Fibroblast of skin of left quadriceps (primary cell): ENCODE measurements at places on chromosomes 11 and 22.
A peak's percentile ranks its signal among the peaks of the same experiment; 100 is the strongest.

- DNase-seq, result no peak
Observed at GRCh38 chr11:118921929-118922744, 3.6 kb downstream of the BCL9L start.

GRCh38 chr11:6655020-6655789 is 404 bp downstream of the DCHS1 start:
- no peak for DNase-seq

DNA sequence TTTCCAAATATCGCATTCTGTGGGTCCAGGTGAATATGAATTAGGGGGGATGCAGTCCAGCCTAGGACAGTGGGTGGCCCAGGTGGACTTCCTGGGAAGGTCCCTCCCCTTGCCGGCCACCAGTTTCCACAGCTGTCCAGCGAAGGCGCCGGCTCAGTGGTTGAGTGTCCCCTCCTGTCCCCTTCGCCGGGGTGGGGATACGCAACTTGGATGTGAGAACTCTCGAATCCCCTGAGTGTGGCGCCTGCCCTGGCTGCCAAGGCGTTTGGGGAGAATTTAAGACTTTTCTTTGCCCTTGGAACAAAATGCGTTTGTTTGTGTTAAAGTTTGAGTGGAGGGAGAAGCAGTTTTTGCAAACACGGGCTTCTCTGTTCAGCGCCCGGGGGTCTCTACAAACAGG is 123.7 kb downstream of the KCNQ1OT1 start:
- DNase-seq, result no peak

DNA sequence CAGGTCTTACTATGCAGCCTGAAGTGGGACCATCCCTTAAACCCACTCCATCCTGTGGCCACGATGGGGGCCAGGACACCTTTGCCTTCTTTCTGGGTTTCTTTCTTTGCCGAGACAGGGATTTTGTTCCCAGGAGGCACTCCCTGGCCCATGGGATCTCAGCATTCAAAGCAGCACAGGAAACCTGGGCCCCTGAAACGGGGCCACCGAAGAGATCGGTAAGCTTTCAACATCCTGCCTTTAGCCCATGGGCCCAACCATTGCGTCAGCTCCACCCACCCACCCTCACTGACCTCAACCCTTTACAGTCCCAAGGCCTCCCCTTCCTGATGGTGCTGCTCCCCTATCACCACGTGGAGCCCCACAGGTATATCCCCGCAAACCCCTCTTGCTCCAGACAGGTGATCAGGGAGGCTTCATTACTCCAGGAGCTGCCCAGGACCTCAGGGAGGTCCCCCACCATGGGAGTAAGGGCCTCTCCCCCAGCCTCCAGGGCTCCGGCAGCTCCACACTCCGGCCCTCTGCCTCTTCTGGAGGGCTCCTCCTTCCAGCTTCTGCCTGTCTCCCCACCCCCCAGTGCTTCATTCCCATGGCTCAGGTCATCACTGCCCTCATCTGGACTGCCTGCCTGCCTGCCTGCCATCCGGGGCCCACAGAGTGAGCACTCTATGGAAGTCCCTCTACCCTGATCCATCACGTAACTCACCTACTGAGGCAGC is 42.0 kb upstream of the TUB start:
- no peak for DNase-seq

- DNase-seq, result no peak
Observed at GRCh38 chr11:61021661-61022212, 50.3 kb downstream of the CD6 start.

- DNase-seq, result no peak
Observed at GRCh38 chr22:42412744-42413333, 19.4 kb downstream of the NFAM1 start.

- DNase-seq, result peak; percentile 86
Observed at GRCh38 chr11:63938479-63939396, at the start of gene NAA40. Gene NAA40, plus strand, starts transcription at chr11:63939002. Its CDS starts 95 bp downstream, at chr11:63939097.

GRCh38 chr11:82076126-82076525 is 657.5 kb downstream of the FAM181B start:
- DNase-seq, result no peak

DNA sequence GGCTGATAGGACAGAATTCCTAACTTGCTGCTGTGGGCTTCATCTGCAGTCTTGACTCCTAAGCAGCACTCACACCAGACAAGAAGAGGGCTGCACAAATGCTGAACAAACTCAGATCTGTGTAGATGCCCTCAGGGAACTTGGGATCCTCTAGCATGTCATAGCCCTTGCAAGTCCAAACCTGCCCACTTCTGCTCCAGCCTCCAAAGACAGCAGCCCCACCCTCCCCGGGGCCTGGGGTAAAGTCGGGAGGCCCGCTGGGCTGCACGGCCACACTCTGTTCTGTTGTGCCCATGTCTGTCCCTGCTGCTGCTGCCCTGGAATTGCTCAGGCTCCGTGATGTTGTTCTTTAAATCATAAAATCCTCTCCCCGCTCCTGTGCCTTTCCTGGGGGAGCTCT is 28.3 kb downstream of the DRD2 start:
- no peak for DNase-seq

- DNase-seq, result no peak
Observed at GRCh38 chr22:29269230-29269604, 1.1 kb downstream of the EWSR1 start.

DNA sequence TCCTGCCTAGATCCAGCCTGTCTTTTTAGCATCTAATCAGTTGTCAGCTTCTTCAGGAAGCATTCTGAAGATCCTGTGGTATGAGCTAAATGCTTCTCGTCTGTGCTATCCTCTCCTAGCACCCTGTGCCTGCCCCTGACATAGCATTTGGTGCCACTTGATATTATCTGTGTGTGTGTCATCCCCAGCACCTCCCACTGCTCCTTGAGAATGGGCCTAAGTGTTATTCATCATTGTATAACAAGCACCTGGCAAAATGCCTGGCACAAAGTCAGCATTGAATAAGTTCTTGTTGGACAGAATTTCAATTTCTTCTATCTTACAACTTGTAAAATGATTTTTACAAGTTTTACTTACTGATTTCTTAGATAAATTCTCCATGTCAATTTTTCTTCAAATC is 28.1 kb upstream of the OLFML1 start:
- no peak for DNase-seq

DNA sequence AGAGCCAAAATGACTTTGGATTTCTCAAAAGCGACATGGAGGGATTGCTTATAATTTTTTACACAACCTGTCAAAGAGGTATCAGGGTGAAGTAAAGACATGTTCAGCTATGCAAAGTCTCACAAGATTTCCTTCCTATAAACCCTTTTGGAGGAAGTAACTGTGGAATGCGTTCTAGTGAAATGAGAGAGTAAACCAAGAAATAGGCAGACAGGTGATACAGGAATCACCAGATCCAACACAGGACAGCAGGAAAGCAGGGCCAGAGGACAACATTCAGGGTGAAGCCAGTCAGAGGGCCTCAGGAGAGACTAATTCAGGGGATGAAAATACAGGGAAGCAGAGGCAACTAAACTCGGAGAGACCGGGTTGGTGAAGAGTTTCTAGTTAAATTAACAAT is 90.4 kb upstream of the MTNR1B start:
- no peak for DNase-seq

GRCh38 chr11:74579577-74580270 is 12.7 kb upstream of the POLD3 start:
- no peak for DNase-seq

- DNase-seq, result no peak
Observed at GRCh38 chr11:126592496-126593410, 237.3 kb downstream of the ST3GAL4 start.

DNA sequence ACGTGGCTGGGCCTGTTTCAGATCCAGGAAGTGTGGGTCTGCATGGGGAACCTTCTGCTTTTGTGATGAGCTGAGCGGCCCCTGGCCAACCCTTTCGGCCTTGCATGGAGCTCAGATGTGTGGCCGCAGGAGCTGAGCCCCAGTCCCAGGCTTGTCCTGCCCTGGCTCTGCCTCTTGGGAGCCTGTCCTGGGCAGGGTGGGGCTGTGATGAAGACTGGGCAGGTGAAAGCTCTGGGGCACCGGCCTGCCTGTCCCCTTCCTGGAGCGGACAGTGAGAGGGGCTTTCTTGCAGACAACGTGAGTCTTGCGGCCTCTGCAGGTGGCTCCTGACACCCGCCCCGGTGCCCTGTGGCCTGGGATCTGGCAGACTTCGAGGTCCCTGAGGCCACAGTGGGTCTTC is 1296.6 kb downstream of the BRD1 start:
- no peak for DNase-seq

DNA sequence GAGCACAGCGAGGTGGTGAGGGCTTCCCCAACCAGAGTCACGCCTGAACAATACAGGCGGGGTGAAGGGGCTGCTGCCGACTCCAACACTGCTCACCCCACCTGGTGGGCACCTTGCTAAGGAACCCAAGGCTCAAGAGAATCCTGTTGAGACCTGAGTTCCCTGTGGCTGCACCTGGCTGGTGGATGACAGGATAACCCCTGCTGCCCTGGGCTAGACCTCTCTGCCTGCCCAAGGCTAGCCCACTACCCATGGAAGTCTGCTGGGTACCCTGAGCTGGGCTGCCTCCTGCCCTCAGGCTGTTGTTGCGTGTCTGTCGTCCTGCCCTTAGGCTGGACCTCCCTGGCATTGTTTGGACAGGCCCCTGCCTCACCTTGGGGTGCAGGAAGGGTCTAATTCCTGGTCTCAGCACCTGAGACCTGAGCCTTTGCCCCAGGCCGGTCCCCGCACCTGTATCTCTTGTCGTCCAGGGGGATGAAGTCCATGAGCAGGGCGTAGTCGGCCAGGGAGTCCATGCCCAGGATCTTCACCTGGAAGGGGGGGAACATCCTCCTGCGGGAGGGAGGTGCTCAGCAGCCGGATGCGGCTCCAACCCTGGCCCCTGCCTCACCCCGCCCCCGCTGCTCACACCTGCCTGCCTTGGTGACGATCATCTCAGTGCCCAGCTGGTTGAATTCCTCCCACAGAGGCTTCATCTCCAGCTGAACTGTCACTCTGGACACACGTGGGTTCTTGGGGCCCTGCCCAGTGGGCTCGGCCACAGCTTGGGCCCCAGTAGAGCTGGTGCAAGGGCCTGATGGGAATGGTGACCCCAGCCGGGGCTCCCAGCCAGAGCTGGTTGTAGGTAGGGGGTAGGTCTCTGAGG is 4.9 kb upstream of the NUDT8 start:
- DNase-seq, result no peak

GRCh38 chr22:40939202-40939601 is 12.0 kb upstream of the RBX1 start:
- no peak for DNase-seq

DNA sequence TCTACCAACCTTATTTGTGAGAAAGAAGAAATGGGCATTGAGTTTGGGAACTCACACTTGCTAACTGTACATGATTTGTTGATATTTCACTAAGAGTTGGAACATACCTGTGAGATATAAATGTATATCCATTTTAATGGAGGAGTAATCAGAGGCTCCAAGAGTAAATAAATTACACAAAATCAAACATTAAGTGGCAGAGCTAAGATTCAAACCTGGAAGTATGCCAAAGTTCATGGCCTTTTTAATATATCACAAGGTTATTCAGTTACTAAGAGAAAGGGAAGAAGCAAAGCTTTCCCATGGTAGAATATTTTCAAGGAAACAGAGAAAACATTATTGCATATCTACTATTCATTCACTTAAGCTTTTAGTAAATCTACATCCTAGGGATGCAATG is 1641.1 kb downstream of the FAM181B start:
- DNase-seq, result no peak

DNA sequence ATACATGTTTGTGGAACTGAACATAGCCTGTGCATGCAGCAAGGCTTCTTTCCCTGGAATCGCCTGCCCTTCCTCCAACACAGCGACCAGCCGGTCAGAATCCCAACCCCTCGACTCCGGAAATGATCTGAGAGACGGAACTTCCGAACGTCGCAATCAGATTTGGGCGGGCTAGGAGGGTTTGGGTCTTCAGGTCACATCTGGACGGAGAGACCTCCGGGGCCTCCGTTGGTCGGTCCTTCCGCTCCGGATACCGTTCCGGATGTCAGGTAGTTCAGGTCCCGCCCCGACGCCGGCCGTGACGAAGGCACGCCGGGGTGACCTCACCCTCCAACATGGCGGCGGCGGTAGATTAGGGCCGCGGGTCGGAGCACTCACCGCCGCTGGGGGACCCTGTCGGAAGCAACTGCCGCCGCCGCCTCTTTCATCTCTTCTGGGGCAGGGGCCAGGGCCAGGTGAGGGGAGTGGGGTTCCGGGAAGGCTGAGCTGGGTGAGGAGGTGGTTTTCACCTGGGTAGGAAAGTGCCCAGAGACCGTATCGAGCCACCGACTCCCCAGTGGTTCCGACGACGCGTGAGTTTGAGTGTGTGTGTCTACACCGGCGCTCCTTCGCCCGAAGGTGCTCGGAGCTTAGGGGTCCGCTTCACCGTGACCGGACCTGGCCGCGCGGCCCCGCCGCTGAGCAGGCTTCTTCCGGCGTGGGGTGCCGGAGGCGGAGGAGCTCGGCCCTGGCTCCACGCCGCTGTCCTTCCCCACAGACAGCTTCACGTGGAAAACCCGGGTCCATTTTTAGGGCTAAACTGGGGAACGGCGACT is at the start of gene BCL2L13:
Gene BCL2L13 (plus strand): TSS at position 326 of the 815 bp plus-strand sequence. CDS start 16,955 bp downstream, outside the sequence.
- peak; percentile 60 for DNase-seq

- no peak for DNase-seq
Observed at GRCh38 chr11:134569195-134569594, 157.2 kb upstream of the B3GAT1 start.

DNA sequence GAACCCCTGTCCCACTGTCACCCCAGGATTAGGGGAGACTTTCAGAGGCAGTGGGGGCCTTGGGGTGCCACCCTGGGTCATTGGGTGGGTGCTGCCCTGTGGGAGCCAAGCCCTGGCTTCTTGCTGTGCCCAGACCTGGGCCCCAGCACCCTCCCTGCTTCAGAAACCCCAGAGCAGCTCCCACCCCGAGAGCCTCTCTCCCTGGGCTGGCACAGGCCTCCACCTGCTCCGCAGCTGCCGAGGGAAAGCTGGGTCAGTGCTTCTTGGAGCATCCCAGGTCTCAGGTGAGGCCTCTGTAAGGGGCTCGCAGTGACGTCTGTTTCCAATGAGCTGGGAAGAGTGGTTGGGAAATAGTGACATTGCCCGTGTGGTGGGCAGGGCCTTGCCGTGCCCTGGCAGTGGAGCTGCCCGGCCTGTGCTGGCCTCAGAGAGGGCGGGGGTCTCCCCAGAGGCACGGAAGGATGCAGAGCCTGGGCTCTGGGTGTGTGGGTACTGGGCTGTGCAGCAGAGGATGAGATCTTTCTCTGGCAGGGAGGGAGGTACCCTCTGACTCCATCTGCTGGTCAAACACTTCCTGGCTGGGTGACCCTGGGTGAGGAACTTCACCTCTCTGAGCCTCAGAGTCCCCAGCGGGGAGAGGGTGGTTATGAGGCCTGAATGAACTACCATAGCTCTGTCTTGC is 23.0 kb downstream of the C22orf23 start:
- no peak for DNase-seq

GRCh38 chr22:17272511-17272991 is 53.3 kb upstream of the ADA2 start:
- no peak for DNase-seq

DNA sequence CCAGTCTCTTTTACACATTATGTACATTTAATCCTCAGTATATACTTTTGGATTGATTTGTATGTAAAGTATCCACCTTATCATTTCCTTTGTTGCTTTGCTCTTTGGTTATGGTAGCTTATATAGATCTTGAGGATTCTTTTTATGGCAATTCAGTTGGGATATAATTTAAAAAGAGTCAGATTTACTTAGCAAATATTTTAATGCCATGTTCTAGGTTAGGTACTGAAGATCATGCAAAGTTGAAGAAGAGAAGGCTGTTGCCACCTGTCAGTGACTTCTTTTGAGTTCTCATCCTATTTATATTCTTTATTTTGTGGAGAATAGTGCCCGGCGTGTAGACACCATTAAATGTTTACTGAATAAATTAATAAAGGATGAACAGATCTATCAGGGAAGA is 279.7 kb downstream of the TMEM135 start:
- no peak for DNase-seq

- DNase-seq, result no peak
Observed at GRCh38 chr11:10540546-10540914, 457 bp downstream of the RNF141 start.

GRCh38 chr11:100316952-100317351 is 370.1 kb upstream of the ARHGAP42 start:
- no peak for DNase-seq
